ENCODE measurements at places on chromosomes 12 and 14.

- DNase-seq, result no peak
Observed at GRCh38 chr14:52397844-52398243, 83.7 kb downstream of the PTGER2 start.

- peak; percentile 59 for DNase-seq
Observed at GRCh38 chr14:76763096-76764041, 2.1 kb downstream of the VASH1 start.

- DNase-seq, result no peak
Observed at GRCh38 chr12:114319422-114319821, 86.5 kb downstream of the TBX5 start.

DNA sequence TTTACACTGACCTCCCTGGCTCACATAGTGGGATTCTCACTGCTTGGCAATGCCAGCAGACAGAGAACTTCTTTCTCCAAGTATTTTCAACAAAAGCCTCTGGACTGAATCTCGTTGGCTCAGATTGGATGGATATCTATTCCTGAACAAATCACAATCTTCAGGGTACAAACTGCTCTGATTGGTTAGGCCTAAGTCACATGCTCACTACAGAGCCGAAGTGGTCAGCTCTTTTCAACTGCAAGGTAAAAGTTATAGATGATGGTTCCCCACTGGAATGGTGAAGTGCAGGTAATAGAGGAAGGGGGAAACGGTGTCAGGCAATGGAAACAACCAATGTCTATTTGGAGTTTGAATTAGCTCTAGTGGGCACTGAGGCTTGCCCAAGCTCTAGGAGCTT is 16.7 kb upstream of the VRK1 start:
- no peak for DNase-seq

- DNase-seq, result peak; percentile 53
Observed at GRCh38 chr12:69284131-69284530, 44.8 kb downstream of the CPSF6 start.

DNA sequence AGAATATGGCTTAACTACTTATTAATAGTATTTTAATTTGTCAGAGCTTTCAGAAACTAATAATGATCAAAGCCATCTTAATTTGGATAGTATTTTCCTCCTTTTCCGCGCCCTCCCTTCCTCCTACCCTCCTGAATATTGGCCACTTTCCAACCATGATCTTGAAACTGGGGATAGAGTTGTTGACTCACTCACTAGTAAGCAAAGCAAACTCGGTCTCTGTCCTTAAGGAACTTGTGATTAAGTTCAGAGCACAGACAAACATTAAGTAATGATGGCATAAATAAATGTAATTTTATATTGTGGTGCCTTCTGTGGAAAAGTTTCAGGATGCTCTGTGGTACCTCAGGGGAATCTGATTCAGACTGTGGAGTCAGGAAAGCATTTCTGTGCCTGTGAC is 75.7 kb downstream of the LRRK2 start:
- no peak for DNase-seq

GRCh38 chr12:57027805-57028153 is 11.4 kb upstream of the TAC3 start:
- no peak for DNase-seq

- peak; percentile 71 for DNase-seq
Observed at GRCh38 chr14:52015411-52016030, 26.2 kb downstream of the RTRAF start.

GRCh38 chr12:109544955-109545531 is 28.3 kb downstream of the MMAB start:
- DNase-seq, result no peak

DNA sequence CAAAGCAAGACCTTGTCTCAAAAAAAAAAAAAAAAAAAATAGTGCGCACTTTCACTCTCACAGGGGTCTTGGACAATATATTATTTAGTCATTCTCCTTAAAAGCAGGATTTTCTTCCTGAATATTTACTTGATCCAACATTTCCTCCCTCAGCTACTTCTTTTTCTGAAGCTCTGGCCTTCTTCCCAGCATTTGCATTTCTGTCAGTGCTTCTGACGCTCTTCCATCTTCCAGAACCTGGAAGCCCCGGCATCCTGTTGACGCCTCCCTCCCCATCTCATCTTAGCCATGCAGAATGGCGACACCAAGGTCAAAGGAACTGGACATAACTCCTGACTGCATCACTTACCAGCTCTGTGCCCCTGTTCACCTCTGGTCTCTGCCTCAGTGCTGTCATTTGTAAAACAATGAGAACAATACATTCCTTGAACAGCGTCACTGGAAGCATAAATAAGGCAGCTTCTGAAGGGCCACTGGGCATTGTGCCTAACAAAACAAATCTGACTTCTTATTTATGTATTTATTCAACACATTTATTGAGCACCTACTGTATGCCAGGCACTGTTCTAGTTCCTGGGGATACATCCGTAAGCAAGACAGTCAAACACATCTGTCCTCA is 90.9 kb upstream of the MDM1 start:
- no peak for DNase-seq

DNA sequence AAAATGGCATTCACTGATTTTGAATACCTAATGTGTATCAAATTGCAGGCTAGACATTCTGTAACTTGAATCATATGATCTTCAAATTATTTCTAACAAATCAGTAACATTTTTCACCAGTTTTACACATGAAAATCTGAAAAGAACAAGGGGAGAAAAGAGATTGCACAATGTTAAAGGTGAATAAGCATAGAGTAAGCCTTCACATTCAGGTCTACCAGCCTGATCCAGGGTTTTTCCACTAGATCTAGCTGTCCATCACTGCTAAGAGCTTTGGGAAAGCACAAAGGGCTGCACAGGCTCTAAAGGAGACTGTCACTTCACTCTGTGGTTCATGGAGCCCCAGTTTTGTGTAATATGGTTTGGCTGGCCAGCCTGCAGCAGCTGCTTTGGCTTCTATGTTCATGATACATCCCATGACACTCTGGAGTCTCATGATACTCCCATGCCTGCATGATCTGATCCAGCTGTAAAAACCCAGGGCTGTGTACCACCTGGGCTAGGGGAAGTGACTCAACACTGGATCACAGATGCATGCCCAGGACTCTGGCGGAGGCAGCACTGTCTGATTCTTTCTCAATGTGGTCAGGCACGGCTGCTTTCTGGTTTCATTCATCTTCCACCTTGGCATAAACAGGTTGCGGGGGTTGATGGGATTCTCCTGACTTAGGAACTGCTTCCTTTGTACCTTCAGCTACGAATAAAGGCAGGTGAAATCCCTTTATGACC is 859.7 kb downstream of the GALC start:
- no peak for DNase-seq

GRCh38 chr12:71892059-71892458 is 46.6 kb upstream of the TPH2 start:
- no peak for DNase-seq

- no peak for DNase-seq
Observed at GRCh38 chr12:104299842-104300481, 3.6 kb upstream of the EID3 start.

DNA sequence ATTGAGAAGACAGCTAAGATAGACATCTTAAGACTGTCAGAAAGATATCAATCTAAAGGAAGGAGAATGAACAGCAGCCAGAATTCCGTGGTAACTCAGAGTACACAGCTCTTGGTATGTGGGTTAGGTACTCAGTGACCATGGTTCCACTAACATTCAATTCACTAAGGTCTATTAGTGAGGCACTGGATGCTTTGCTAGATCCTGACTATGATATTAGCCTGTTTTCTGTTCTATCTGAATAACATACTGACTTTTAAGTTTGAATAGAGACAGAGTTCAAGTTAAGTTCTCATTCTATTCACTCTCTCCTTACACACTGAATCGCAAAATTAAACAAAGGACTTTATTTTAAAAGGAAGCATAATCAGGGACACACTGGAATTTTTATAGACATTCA is 106.4 kb downstream of the PRKD1 start:
- DNase-seq, result no peak

GRCh38 chr14:76936483-76936882 is 92.0 kb downstream of the IRF2BPL start:
- DNase-seq, result no peak

All from hippocampal formation (tissue), 2 donors.